ENCODE measurements at places on chromosomes 5 and 9.
A peak's percentile ranks its signal among the peaks of the same experiment; 100 is the strongest.

- DNase-seq: peak; percentile 97
These were observed 6.9 kb upstream of the ZBTB5 start for GRCh38 chr9:37471942-37472684.

DNA sequence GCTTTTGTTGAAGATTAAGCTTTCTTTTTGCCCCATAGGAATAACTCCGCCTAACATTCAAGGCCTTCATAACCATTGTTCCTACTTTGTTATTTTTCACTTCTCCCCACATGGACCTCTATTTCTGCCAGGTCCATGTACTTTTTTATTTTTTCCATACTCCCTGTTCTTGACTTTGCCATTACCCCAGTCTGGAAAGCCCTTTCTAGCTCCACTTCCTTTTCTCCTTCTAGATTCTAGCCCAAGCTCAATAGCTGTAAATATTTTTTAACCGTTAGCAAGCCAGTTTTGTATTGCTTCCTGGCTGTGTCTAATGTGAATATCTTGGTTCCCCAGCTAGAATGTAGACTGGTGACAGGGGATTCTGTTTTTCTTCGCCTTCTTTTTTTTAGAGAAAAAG is 26.1 kb downstream of the NCBP1 start:
- DNase-seq: no peak

- no peak for DNase-seq
These were observed 309.3 kb downstream of the DOCK8 start for GRCh38 chr9:524008-524407.

GRCh38 chr9:128723352-128723865 is 518 bp downstream of the ZDHHC12 start:
- DNase-seq: no peak

DNA sequence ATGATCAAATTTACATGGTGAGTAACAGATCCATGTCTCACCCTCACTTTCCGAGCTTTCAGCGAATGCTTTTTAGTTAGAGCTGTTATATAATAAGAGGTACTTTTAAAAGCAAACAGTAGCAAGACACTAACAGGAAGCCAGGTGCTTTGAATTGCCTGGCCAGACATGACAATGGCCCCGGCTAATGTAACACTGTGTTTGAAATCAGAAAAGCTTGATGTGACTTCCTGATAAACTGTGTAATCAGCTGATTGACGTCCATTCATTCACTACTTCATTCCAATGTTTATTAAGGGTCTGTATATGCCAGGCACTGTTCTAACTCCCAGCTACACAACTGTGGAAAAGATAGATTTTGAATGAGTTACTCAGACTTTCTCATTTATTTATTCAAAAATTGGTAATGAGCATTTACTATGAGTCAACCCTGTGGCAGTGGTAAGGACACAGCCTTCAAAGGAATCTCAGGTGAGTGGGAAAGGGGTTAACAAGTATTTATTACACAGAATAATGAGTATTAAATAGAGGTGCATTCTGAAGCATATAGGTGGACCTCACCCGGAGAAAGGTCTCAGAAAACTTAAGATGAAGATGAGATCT is 26.6 kb downstream of the DPYSL3 start:
- no peak for DNase-seq

- DNase-seq: no peak
These were observed 17.0 kb upstream of the MYO10 start for GRCh38 chr5:16952968-16953671.

- no peak for DNase-seq
These were observed 207.1 kb downstream of the SEMA5A start for GRCh38 chr5:9338796-9339195.

GRCh38 chr9:136978073-136978864 is 965 bp downstream of the PTGDS start:
- peak; percentile 65 for DNase-seq

GRCh38 chr5:158431369-158432029 is 572.6 kb upstream of the CLINT1 start:
- DNase-seq: no peak

- DNase-seq: peak; percentile 63
These were observed 34.9 kb upstream of the FCHO2 start for GRCh38 chr5:72920690-72921502.

DNA sequence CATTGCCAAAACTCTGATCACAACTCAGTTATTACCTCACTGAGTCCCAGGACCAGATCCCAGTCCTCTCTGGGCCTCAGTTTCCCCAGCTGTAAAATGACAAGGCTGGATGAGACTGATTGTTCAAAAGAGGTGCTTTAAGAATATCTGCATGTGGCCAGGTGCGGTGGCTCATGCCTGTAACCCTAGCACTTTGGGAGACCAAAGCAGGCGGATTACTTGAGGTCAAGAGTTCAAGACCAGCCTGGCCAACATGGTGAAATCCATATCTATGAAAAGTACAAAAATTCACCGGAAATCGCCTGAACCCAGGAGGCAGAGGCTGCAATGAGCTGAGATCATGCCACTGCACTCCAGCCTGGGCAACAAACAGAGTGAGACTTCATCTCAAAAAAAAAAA is 8.3 kb downstream of the ATOX1 start:
- no peak for DNase-seq

DNA sequence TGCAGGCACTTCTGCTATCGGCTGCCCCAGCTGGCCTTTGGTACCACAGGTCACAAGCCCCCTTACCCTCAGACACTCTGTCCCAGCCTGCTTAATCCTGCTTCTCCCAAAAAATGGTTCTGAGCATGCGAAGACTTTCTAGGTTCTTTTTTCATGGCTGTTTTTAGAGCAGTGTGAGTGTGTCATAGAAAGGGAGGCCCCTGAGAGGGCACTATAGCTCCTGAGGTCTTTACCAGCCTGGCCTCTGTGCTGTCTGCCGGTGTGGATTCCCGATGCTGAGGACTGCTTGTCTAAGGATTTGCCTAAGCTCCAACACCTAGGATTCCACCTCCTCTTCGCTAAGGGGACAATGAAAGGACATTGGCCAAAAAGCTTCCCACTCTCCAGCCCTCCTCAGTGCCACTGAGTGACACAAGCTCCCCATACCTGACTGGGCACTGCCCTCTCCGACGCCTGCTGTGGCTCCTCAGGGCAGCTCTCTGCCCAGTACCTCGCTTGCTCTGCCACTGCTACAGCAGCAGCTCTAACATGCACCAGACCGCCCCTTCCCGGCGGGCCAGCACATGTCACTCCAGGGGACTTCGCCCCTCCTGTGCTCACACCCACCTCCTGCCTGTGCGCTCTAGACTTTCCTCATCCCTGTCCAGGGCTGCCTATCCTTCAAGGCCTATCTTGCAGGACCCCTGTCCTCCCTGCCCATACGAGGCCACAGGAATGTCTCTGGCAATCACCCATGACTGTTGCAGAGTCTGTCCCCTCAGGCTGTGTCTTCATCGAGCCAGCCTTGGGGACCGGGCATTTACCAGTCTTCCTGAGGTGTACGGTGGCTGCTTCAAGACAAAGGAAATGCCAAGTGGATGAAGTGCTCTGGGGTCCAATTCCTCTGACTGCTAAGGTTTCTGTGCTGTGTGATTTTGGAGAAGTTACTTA is 21.0 kb downstream of the MACROH2A1 start:
- DNase-seq: peak; percentile 35

DNA sequence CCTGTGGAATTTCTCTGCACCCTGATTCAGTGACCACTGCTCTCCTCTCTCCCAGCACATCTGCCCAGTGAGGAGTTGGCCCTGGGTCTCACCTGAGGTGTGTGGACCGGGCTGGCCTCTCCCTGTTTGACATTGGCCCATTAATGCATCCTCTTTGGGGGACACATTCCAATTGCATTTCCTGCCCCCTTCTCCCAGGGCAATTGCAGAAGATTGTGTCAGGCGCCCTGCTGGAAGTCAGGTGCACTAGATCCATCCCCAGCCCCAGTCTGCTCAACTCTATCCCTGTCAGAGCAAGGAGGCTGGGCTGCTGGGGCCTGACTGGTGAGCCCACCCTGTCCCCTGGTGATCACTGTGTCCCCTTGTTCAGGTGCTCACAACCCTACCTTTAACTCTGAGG is 84.5 kb downstream of the LMX1B start:
- no peak for DNase-seq

DNA sequence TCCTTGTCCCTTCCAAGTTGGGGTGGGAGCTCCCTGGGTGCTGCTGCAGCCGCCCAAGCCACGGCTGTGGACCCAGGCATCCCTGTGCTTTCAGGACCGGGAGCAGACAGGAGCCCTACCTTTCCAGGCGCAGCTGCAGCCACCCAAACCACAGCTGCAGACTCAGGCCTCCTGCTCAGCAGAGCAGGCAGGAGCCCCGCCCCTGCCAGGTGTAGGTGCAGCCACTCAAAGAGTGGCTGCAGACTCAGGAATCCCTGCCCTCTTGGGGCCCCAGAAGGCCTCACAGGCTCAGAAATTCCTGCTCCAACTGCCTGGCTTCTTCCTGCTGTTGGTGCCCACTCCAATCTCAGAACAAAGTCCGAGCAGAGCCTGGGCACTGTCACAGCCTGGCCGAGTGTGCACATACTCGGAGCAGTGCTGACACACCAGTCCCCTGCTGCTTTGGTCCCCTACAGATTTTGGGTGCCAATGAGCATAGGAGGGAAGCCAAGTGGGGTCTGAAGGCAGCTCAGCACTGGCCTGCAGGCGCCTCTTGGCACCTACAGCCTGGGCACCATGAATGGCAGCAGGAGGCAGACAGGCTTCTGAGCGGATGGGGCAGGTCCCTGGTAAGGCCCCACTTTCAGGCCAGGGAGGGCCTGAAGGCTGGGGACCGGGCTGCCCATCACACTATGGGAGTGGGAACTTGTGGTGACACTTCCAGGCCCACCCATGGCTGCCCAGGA is 6.0 kb upstream of the TESK1 start:
- DNase-seq: no peak
